ENCODE measurements at places on chromosomes 5 and 9. TPM values are rescaled to one million over a fixed set of nuclear protein-coding genes. Genes with fewer than 3 reads are reported as not detected.

The EQTN gene
- not detected for total RNA-seq

The LYRM7 gene
- total RNA-seq = 6.9 TPM

The SRP19 gene
- total RNA-seq = 58.0 TPM

The ADAMTS6 gene
- total RNA-seq = 48.3 TPM

The FYB1 gene
- total RNA-seq = under 0.01 TPM

The C9orf50 gene
- total RNA-seq = 0.17 TPM

The AKNA gene
- total RNA-seq = 9.8 TPM

The MAMDC4 gene
- total RNA-seq = 4.6 TPM

The SLF1 gene
- 5.4 TPM for total RNA-seq

The SPATA31C1 gene
- not detected for total RNA-seq

The PCDHA1 gene
- total RNA-seq = under 0.01 TPM

All from fibroblast of lung (primary cell).